Mesenteric fat pad (tissue), 1 donor: ENCODE measurements at places on chromosomes 16 and 17. TPM values are rescaled to one million over a fixed set of nuclear protein-coding genes. Genes with fewer than 3 reads are reported as not detected.

DNA sequence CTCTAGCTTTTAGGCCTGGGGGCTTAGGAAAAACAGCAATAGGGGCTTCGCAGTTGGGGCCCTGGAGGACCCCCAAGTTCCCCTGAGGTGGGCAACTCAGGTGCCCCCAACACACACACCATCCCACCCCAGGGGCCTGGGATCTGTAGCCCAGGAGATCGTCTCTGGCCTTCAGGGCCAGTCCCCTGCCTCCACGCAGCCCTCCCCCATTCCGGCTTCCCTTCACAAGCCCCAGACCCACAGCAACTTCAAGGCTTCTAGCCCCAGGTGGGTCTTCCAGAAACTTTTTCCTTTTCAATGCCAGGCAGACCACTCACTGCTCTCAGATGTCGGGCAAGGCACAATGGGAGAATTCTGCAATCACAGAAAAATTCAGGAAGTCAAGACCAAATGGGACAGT lies 79.4 kb downstream of the C16orf78 start:
- peak; percentile 60 for DNase-seq

DNA sequence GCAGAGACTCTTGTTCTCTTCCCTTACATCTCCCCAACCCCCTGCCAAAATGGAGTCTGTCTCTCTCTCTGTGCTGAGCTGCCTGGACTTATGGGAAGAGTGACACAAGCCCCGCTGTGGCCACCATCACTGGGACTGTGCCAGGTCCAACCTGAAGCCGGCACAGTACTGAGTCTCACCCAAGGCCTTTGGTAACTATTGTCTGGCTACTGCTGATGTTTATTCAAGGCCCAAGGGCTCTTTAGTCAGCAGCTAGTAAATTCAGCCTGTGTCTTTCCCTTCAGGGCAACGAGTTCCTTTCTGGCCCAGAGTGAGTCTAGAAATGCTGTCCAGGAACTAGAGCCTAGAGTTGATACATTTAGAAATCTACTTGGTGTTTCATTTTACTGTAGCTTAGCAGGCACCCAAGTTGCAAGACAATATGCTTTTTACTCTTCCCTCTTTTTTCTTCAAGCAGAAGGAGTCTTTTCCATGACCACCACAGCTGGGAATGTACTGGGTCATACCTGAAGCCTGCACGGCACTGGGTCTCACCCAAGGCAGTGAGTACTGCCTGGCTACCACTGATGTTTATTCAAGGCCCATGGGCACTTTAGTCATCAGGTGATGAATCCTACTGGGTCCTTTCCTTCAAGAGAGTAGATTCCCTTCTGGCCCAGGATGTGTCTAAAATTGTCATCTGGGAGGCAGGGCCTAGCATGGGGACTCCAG lies 17.7 kb downstream of the EFCAB5 start:
- no peak for DNase-seq

GRCh38 chr16:70162041-70162451 lies 11.5 kb upstream of the CLEC18C start:
- DNase-seq: peak; percentile 90

Gene FOXL1
- 0.26 TPM for total RNA-seq

- no peak for DNase-seq
These were observed 23.9 kb downstream of the MAPT start for GRCh38 chr17:45918241-45918745.

DNA sequence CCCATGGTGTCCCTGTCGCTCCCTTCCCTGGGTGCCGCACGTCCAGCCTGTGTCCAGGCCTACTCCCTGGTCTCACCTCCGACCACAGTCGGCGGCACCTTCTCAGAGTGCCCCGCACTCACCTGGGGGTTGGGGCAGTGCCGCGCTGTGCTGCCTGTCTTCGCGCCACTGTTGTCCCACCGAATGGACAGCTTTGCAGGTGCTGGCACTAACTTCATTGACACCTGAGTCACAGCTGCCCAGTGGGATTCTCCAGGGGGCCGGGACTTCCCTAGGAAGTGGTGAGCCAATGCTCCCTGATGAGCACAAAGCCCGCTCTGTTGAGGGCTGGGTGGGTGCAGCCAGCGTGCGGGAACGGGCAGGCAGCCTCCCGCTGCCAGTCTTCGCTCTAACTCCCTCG lies 24.3 kb upstream of the DBNDD1 start:
- DNase-seq: no peak

Gene VAMP2
- 52.4 TPM for total RNA-seq

Gene MC1R
- 2.4 TPM for total RNA-seq

DNA sequence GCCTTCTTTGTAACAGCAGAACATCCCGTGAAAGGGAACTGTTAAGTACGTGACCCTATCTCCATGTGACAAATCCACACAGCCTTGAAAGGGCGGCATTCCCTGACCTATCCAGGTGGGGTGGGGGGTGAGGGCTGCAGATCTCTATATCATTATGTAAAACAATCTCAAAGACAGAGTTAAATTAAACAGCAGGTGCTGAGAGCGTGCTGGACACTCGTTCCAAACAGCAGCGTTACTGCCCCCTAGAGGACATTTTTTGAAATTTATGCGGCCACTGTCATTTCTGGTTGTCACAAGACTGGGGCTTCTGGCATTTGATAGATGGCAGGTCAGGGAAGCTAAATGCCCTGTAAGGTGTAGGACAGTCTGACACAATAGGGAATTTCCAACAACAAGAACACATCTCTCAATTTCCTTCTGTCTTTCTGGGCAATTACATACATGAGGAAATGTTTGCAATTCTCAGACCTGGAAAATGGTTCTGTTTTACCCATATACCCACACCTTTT lies 6.7 kb upstream of the SLC25A39 start:
- no peak for DNase-seq

Gene OR1D5
- total RNA-seq: not detected

Gene TNFRSF12A
- 84.8 TPM for total RNA-seq

GRCh38 chr16:82464187-82464586 lies 162.6 kb upstream of the CDH13 start:
- no peak for DNase-seq

DNA sequence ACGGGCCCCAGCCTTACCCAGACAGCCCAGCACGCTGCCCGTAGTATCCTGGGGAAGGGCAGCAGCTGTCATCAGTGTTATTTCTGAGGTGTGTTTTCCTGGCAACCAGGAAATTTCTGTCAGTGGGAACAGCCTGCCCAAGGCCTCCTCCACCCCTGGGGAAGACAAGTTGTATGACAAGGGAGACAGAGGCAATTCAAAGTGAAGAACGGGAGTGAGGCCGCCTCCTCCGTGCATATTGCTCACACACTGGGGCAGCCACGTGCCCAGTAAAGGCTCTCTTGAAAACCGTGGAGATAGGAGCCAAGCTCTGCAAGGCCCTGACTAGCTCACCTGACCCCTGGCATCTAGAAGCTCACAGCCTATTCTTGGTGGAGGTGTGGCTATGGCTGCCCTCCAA lies 57.6 kb downstream of the RAI1 start:
- no peak for DNase-seq

DNA sequence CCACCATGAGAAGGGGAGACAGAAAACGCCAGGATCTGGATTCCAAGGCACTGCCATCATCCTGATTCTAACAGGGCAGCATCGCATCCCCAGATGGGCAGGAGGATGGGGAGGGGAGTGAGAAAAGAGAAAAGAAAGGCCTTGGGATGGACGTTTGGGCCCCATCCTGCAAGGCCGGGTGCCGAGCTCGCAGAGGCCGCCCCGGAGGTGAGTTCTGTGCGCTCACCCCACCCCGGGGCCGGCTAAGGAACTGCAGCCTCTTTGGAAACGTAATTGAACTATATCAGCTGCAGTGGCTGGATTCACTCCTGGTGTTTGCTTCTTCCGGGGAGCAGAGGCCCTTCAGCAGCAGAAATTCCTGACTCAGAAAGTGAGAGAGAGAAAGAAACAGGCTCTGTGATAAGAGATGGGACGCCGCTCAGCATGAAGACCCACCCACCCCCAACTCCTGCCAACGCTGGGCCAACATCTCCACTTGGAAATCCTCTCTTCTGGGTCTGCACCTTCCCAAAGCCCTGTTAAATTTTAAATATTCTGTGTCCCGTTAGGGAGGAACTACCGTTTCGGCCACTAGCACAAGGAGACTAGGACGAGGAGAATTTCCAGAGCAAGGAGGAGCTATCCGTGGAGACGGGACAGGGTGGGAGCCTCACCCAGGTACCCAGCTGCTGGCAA lies 8.5 kb upstream of the SSTR2 start:
- no peak for DNase-seq

Gene FAM171A2
- 3.0 TPM for total RNA-seq

DNA sequence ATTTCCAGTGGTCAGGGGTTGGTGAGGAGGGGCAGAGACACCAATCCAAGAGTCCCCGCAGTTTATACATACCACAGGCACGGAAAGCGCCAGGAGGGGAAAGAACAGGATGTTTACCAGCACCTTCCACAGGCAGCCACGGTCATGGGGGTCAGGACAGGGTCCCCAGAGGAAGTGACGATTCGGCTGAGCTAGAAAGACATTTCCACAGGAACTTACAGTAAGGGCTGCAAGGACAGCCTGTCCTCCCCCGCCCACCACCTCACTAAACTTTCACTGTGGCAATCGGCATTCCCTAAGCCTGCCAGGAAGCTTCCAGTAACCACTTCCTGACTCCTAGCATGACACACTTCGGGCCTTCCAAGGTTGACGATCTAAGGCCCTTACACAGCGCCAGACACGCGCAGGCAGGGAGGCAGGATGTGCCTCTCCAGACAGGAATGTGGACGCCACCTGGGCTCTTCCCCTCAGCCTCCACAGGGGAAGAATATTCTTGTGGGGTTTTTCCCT lies 1.2 kb upstream of the MT2A start:
- peak; percentile 94 for DNase-seq

- peak; percentile 1 for DNase-seq
These were observed 221.3 kb downstream of the SNX29 start for GRCh38 chr16:12197812-12198211.

Gene CCL13
- 5.1 TPM for total RNA-seq

Gene TBX4
- 0.19 TPM for total RNA-seq

DNA sequence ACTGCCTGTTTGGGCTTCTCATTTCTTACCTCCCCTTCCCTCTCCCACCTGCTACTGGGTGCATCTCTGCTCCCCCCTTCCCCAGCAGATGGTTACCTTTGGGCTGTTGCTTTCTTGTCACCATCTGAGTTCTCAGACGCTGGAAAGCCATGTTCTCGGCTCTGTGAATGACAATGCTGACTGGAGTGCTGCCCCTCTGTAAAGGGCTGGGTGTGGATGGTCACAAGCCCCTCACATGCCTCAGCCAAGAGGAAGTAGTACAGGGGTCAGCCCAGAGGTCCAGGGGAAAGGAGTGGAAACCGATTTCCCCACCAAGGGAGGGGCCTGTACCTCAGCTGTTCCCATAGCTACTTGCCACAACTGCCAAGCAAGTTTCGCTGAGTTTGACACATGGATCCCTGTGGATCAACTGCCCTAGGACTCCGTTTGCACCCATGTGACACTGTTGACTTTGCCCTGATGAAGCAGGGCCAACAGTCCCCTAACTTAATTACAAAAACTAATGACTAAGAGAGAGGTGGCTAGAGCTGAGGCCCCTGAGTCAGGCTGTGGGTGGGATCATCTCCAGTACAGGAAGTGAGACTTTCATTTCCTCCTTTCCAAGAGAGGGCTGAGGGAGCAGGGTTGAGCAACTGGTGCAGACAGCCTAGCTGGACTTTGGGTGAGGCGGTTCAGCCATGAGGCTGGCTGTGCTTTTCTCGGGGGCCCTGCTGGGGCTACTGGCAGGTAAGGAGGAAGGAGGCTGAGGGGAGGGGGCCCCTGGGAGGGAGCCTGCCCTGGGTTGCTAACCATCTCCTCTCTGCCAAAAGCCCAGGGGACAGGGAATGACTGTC lies at the start of gene CD68:
Gene CD68, plus strand, starts transcription at position 638 of the 833 bp plus-strand sequence. Its CDS starts 40 bp downstream, at position 678.
- no peak for DNase-seq

- no peak for DNase-seq
These were observed 11.8 kb downstream of the OGFOD1 start for GRCh38 chr16:56463153-56463552.

- no peak for DNase-seq
These were observed 49.3 kb upstream of the JPH3 start for GRCh38 chr16:87552772-87553573.

- DNase-seq: no peak
These were observed 1.2 kb downstream of the RTN4RL1 start for GRCh38 chr17:2023692-2024571.

- no peak for DNase-seq
These were observed 15.1 kb upstream of the TIMP2 start for GRCh38 chr17:78940258-78940657.

Gene MARVELD3
- not detected for total RNA-seq

DNA sequence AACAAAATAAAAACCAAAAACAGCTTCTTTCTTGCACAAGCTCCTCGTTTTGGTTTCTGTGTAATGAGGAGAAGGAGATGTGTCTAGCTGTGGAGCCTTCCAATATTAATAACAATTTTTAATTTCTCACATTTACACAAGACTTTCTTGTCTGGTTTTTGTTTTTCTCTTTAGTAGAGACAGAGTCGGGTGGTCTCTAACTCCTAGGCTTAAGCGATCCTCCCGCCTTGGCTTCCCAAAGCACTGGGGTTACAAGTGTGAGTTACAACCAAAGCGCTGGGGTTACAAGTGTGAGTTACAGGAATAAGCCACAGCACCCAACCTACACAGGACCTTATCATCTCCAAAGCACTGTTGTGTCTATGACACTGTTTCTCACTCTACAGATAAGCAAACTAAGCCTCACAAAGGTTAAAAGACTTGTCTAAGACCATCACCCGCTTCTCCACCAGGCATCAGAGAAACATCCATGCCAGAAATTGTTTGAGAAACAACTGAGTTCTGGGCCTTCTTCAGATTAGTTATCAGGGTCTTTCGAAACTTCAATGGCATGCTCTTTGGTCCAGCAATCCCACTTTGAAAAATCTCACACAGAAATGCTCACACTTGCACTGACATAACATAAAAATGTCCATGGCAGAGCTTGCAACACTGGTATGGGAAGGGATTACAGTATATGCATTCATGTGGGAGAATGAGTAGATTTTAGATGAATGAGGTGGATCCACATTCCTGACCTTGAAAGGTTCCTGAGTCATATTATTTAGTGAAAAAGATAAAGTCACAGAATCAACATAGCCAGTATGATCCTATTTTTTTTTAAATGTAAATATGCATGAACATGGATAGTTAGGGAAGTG lies 3.9 kb downstream of the ABAT start:
- DNase-seq: no peak

Gene INCA1
- total RNA-seq: 0.71 TPM
